H1 (cell line): ENCODE measurements at places on chromosomes 2 and 18. TPM values are rescaled to one million over a fixed set of nuclear protein-coding genes. Genes with fewer than 3 reads are reported as not detected.

FIGN gene
- 21.5 and 22.8 TPM in 2 replicates for total RNA-seq

DNA sequence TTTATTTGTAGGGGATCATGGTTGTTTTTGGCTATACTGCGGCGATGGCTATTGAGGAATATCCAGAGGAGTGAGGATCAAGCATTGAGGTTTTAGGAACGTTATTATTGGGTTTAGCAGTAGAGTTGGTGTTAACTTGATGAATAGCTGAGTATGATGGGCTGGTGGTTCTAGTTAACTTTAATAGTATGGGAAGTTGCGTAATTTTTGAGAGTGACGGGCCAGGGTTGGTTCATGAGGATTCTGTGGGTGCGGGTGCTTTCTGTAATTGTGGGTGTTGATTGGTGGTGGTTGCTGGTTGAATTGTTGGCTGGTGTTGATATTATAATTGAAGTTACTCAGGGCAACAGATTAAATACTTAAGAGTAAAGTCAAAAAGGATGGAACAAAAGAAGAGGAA is 6.0 kb upstream of the RAB6D start:
- H3K4me1 ChIP-seq: no peaks in the 10 kb centered on the region
- H3K27me3 ChIP-seq: no peaks in the 10 kb centered on the region
- no peak for DNase-seq
- H3K4me3 ChIP-seq: no peak overlapping the region
- H3K36me3 ChIP-seq: no peaks in the 10 kb centered on the region

DNA sequence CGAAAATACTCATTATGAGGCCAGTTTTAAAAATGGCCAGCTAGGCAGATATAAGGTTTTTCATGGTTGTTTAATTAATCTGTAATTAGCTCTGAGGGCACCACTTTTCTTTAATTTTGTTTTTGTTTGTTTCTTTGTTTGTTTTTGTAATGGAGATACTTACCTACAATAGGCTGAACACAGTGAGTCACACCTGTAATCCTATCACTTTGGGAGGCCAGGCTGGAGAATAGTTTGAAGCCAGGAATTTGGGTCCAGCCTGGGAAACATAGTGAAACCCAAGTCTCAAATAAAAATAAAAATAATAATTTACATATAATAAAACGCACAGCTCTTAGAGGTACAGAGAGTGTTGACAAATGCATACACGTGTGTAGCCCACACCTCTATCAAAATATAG is 56.8 kb upstream of the MSH2 start:
- peak overlapping the region; percentile 29; the same call in 1 of the 2 replicates for H3K4me3 ChIP-seq
- DNase-seq: no peak
- no peaks in the 10 kb centered on the region for H3K36me3 ChIP-seq
- peaks cover 7% of the 10 kb centered on the region; the same call in 1 of the 2 replicates for H3K4me1 ChIP-seq
- no peaks in the 10 kb centered on the region for H3K27me3 ChIP-seq

TANC1 gene
- 7.6 and 7.8 TPM in 2 replicates for total RNA-seq

GATA6 gene
- 0.09 and 0.25 TPM in 2 replicates for total RNA-seq

DNA sequence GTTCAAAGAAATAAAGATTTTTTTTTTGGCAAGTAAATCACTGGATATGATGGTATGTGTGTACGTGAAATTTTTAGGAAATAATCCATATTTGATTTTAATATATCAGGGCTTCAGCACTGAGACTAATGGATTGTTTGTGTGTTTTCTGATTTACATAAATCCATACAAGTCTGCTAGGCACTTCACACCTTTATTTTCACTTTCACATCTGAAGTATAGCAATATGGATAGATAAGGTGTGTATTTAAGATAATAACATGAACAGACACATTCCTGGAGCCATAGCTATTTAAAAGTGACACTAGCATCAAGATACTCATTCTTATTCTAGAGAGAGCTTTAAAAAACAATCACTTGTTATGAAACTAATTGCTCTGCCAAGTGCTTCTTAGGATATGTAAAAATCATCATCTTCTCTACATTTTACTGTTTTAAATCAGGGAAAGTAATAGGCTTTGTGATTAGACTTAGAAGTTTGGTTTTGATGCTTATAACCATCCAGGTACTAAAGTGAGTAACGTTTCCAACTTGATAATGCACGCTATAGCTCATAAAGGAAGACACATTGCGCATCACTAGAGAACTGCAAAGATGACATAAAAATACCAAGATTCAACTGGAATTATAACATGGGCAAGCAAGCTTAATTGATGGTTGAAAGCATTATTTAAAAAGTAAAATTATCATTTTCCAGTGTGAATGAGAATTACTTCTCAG is 208.9 kb downstream of the ZEB2 start:
- DNase-seq: no peak

GRCh38 chr18:72161691-72162090 is 382.5 kb downstream of the CBLN2 start:
- no peak for DNase-seq
- no peaks in the 10 kb centered on the region for H3K27me3 ChIP-seq
- H3K36me3 ChIP-seq: no peaks in the 10 kb centered on the region
- H3K27ac ChIP-seq: no peak overlapping the region
- H3K4me1 ChIP-seq: no peaks in the 10 kb centered on the region

BCL2L11 gene
- 17.9 and 22.9 TPM in 2 replicates for total RNA-seq

HOXD12 gene
- not detected in 2 replicates for total RNA-seq

GRCh38 chr2:222955008-222955407 is 94.2 kb downstream of the ACSL3 start:
- DNase-seq: no peak
- H3K4me3 ChIP-seq: no peak overlapping the region
- H3K27ac ChIP-seq: no peak overlapping the region
- no peaks in the 10 kb centered on the region for H3K27me3 ChIP-seq
- H3K4me1 ChIP-seq: no peaks in the 10 kb centered on the region; the same call in 1 of the 2 replicates

TMEM247 gene
- total RNA-seq: not detected in 2 replicates

GPR75 gene
- total RNA-seq: 3.5 and 4.1 TPM in 2 replicates

ZDBF2 gene
- 15.3 and 17.2 TPM in 2 replicates for total RNA-seq

GRCh38 chr18:45522371-45522770 is 92.9 kb upstream of the SLC14A2 start:
- H3K36me3 ChIP-seq: no peaks in the 10 kb centered on the region
- no peak overlapping the region for H3K4me3 ChIP-seq
- H3K27ac ChIP-seq: no peak overlapping the region
- no peaks in the 10 kb centered on the region for H3K4me1 ChIP-seq

GRHL1 gene
- total RNA-seq: 2.8 and 3.6 TPM in 2 replicates

GRCh38 chr2:175111200-175111657 is 56.8 kb downstream of the ATF2 start:
- no peak for DNase-seq
- no peaks in the 10 kb centered on the region for H3K27me3 ChIP-seq
- no peak overlapping the region for H3K4me3 ChIP-seq
- no peaks in the 10 kb centered on the region for H3K4me1 ChIP-seq
- peaks cover 2% of the 10 kb centered on the region; the same call in 1 of the 2 replicates for H3K36me3 ChIP-seq
- H3K27ac ChIP-seq: no peak overlapping the region

GRCh38 chr2:203681978-203682377 is 24.5 kb upstream of the CD28 start:
- no peaks in the 10 kb centered on the region for H3K4me1 ChIP-seq
- H3K36me3 ChIP-seq: no peaks in the 10 kb centered on the region
- no peak overlapping the region for H3K4me3 ChIP-seq
- no peak for DNase-seq
- H3K27me3 ChIP-seq: no peaks in the 10 kb centered on the region

DNA sequence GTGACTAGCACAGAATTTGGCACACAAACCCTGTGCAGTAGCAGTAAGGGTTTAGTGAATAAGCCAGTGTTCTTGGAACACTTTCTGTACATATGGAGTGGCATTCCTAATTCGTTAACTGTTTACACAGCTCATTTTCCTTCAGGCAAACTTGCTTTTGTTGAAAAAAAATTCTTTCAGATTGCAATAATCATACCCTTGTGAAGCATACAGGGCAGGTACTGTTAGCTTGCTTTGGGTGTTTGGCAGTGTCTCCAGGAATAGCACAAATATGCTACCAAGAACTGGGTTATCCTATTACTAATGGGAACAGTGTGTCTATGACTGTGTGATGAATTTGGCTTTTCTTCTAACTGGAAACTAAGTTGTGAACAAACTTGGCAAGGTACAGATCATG is 33.4 kb downstream of the UGP2 start:
- peaks cover 18% of the 10 kb centered on the region for H3K36me3 ChIP-seq
- no peaks in the 10 kb centered on the region for H3K27me3 ChIP-seq
- H3K27ac ChIP-seq: no peak overlapping the region
- H3K4me1 ChIP-seq: peaks cover 19% of the 10 kb centered on the region
- H3K4me3 ChIP-seq: no peak overlapping the region

GRCh38 chr2:147482111-147482895 is 362.5 kb upstream of the ACVR2A start:
- no peaks in the 10 kb centered on the region for H3K36me3 ChIP-seq
- H3K4me1 ChIP-seq: no peaks in the 10 kb centered on the region; the same call in 1 of the 2 replicates

CACNB4 gene
- 4.0 and 4.1 TPM in 2 replicates for total RNA-seq

- no peak for DNase-seq
- H3K36me3 ChIP-seq: no peaks in the 10 kb centered on the region
- H3K27ac ChIP-seq: no peak overlapping the region
- H3K4me3 ChIP-seq: no peak overlapping the region
Measured at GRCh38 chr2:53242090-53242489, 525.5 kb upstream of the CHAC2 start.

GRCh38 chr2:142714600-142714999 is 162.9 kb upstream of the KYNU start:
- H3K27ac ChIP-seq: no peak overlapping the region
- no peaks in the 10 kb centered on the region for H3K4me1 ChIP-seq
- H3K36me3 ChIP-seq: no peaks in the 10 kb centered on the region
- no peaks in the 10 kb centered on the region for H3K27me3 ChIP-seq

- no peaks in the 10 kb centered on the region for H3K27me3 ChIP-seq
- peak; percentile 43 for DNase-seq
- no peak overlapping the region for H3K4me3 ChIP-seq
- no peak overlapping the region for H3K27ac ChIP-seq
- no peaks in the 10 kb centered on the region for H3K36me3 ChIP-seq
Measured at GRCh38 chr18:59917422-59917821, 17.6 kb downstream of the PMAIP1 start.
